ENCODE measurements at places on chromosomes 4 and X.
A peak's percentile ranks its signal among the peaks of the same experiment; 100 is the strongest.

DNA sequence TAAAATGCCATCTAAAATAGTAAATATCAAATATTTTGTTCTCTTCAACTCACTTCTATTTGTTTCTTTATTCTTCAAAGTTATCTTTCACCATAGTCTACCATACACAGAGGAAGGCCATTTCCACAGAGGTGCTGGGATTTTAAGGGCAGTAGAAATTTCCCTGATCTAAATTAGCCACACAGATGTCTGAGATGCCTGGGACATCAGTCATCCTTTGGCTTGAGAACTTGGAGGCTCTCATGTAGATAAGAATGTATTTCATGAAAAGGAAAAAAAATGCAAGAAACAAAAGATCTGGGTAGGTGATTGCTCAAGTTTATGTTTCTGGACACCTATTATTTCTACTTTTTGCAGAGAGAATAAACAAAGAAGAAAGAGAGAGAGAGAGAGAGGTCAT is 1008.2 kb downstream of the NLGN4X start:
- DNase-seq: no peak

DNA sequence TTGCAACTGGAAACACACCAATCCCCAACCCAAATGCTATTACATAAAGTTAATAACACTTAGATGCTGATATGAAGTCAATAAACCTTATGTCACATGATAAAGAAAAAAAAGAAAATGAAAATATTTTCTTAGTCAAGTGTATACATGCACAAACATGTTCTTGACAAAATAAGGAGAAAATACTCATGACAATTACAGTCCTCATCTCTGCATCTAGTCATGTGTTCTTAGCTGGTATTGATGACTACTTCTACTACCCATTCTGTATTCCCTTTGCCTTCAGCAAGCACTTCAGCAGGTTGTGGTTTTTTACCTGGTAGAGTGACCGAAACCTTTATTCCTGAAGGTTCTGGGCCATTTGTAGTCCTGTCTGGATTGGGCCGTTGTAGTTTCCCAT is 24.9 kb downstream of the CXCL8 start:
- DNase-seq: no peak

- DNase-seq: no peak
Measured at GRCh38 chr4:38411092-38411491, 252.9 kb upstream of the KLF3 start.

- DNase-seq: peak; percentile 49
Measured at GRCh38 chr4:74874753-74875367, 58.1 kb upstream of the PARM1 start.

DNA sequence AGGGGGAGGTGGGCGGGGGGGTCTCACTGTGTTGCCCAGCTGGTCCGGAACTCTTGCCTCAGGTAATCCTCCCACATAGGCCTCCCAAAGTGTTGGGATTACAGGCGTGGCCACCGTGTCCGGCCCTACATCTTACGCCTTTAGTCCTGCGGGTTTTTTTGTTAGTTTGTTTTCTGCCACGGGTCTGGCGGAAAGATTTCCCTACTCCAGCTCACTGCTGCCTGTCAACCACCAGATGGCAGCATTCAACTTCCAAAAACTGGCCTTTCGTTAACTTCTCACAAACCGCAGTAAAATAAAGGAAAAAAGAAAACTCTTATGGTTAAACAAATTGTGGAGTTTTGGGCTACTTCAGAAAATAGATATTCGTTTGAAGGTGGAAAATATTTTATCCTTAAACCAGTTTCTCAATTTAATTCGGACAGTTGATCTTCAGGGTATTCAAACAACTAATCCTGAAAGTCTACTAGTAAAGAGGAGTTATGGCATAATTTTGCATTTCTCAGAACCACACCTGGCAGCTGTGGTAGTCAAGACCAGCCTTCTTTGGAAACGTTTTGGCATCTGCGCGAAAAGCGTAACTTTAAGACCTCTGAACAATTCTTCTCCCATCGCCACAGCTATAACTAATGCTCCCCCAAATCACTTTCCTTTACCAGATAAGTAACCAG is 41.1 kb downstream of the LUZP4 start:
- DNase-seq: no peak

- no peak for DNase-seq
Measured at GRCh38 chr4:2067446-2068197, 8.5 kb downstream of the NAT8L start.

DNA sequence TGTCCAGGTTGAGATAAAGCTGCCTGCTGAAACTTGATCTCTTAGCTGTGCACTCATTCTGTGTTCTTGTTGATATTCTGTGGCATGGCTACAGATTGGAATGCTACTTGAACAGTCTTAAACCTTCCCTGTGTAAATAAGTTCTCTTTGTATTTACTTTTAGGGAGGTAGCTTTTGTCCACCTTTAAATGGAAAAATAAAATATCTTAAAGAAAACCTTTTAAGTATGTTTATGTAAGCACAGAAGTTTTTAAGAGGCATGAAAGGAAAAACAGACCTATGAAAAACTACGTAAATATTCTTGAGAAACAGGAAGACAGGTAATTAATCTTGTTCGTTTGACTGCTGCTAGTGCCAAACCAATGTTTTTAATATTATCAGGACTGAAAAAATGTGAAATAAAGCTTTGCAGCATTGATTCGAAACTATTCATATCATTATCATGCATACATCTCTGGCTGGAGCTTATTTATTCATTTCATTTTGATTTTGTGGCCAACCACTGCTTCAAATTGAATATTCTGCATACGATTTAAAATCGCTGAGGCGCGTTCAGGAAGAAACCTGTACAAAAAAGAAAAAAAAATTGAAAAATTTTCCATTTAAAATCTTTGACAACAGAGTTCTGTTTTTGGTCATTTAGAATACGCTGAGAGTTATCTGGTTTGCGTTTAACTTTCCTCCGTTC is 17.8 kb downstream of the HSD17B13 start:
- no peak for DNase-seq

DNA sequence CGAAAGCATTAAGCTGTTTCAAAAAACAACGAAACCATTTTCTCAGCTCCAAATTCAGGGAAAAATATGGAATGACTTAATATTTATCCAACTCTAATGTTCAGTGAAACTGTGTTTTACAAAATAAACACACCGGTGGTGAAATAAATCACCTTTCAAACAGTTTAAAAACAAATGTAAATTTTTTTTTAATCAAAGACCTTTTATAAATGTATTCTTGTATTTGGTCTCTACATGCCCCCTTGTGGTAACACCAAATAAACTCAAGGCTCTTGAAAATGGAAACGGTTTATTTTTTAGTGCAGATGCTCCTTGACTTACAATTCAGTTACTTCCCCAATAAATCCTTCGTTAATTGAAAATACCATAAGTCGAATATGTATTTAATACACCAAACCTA is 45.8 kb upstream of the ITM2A start:
- no peak for DNase-seq

All from AG09319 (cell line).